A549 treated with AZD2906 at 1 μM for 4 hours (cell line): ENCODE measurements at places on chromosomes 4 and X. TPM values are rescaled to one million over a fixed set of nuclear protein-coding genes. Genes with fewer than 3 reads are reported as not detected.

The LANCL3 gene
- total RNA-seq = 0.01 to 0.03 TPM (median 0.02 TPM) in 4 of 5 replicates, not detected in the other

The ASMT gene
- 0.10 to 0.38 TPM (median 0.29 TPM) in 5 replicates for total RNA-seq

The HSD17B11 gene
- 42.8 to 54.7 TPM (median 52.1 TPM) in 5 replicates for total RNA-seq

The ATP2B3 gene
- total RNA-seq = 0.07 to 0.18 TPM (median 0.09 TPM) in 5 replicates

The USP17L15 gene
- total RNA-seq = 0.03 TPM in 1 of 5 replicates, not detected in the others

The BEND2 gene
- total RNA-seq = not detected in 5 replicates

The DDX53 gene
- not detected in 5 replicates for total RNA-seq

The TMSB15A gene
- 0.33 to 0.81 TPM (median 0.56 TPM) in 5 replicates for total RNA-seq

The SOWAHB gene
- 0.02 to 0.05 TPM (median 0.03 TPM) in 5 replicates for total RNA-seq

The FRMD7 gene
- not detected in 5 replicates for total RNA-seq

The REELD1 gene
- not detected in 5 replicates for total RNA-seq

The SRD5A3 gene
- 6.9 to 12.5 TPM (median 11.5 TPM) in 5 replicates for total RNA-seq

The RGN gene
- total RNA-seq = 0.14 TPM in 1 of 5 replicates, not detected in the others

The PRPS1 gene
- total RNA-seq = 87.9 to 117 TPM (median 90.7 TPM) in 5 replicates

The ITM2A gene
- total RNA-seq = 0.06 to 0.15 TPM (median 0.10 TPM) in 3 of 5 replicates, not detected in the others

The PRR32 gene
- total RNA-seq = not detected in 5 replicates

The PWWP3B gene
- 0.01 to 0.02 TPM in 2 of 5 replicates, not detected in the others for total RNA-seq

The CTAG1B gene
- not detected in 5 replicates for total RNA-seq

The TMEM47 gene
- 1.1 to 1.6 TPM (median 1.5 TPM) in 5 replicates for total RNA-seq

The HSFX4 gene
- total RNA-seq = 0.11 to 0.17 TPM in 2 of 5 replicates, not detected in the others

The TLR6 gene
- 1.7 to 2.4 TPM (median 2.2 TPM) in 5 replicates for total RNA-seq
